Epithelial cell of alveolus of lung (primary cell): ENCODE measurements at places on chromosomes 7 and 10. TPM values are rescaled to one million over a fixed set of nuclear protein-coding genes. Genes with fewer than 3 reads are reported as not detected.

The PANK1 gene
- 5.3 and 12.1 TPM in 2 replicates for total RNA-seq

The PTPN20 gene
- 0.08 and 0.65 TPM in 2 replicates for total RNA-seq

The CASP7 gene
- total RNA-seq: 19.5 and 34.6 TPM in 2 replicates

The FAM237B gene
- not detected in 2 replicates for total RNA-seq

The TSPAN12 gene
- total RNA-seq: 2.2 and 27.5 TPM in 2 replicates

The PON1 gene
- total RNA-seq: not detected in 2 replicates

The SORBS1 gene
- total RNA-seq: 0.16 and 0.39 TPM in 2 replicates

The AKR1C1 gene
- 12.9 and 72.8 TPM in 2 replicates for total RNA-seq

The LRRC18 gene
- not detected in 2 replicates for total RNA-seq

The HOXA7 gene
- total RNA-seq: 7.2 and 12.4 TPM in 2 replicates
